ENCODE measurements at places on chromosomes 6 and 20.

DNA sequence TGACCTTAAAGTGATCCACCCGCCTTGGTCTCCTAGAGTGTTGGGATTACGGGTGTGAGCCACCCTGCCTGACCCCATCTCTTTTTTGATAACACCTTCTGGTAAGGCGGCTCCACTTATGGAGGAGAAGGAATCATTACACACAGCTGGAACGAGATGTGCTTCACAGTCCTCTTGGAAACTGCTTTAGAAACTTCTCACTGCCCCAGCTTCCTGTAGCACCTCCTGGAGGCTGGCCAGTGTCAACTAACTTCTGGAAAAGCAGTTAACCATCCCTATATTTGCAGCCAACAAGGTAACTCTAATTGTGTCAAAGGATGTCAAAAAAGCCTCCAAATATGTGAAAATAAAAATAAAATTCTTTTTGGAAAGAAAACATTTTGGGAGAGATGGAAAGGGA lies 48.8 kb upstream of the BCLAF1 start:
- no peak for DNase-seq

DNA sequence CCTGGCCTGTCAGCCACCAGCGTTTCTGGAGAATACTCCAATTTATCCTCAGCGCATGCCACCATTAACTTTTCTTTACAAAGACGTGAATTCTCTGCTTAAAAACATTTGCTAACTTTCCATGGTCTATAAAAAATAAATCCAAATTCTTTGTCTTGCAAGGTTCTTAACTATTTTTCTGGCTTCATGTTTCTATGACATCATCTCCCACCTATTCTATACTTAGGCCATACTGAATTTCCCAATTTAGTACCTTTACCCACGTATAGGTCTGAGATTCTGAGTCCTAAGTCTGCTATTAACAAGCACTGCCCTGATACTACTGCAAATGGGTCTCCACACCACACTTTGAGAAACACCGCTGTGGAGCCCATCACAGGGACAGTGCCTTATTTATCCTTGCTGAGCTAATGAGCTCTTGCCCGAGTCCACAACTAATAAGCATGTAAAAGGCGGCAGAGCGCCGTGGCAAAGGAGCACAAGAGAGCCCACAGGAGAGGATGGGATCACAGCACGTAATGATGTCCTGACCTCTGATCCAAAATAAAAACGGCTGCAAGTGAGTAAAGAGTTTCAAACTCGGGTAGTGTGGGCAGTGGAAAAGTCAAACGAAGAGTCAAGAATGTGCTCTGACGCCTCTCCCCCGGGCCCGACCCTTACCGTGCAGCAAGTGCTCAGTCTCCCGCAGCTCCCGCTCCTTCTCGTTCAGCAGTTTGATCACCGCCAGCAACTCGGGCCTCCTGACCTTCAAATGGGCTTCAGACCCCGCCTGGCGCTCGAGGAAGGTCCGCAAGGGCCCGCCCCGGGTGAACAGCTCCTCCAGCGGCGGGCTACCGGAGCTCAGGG lies 519 bp downstream of the MTRF1L start:
- DNase-seq = no peak

DNA sequence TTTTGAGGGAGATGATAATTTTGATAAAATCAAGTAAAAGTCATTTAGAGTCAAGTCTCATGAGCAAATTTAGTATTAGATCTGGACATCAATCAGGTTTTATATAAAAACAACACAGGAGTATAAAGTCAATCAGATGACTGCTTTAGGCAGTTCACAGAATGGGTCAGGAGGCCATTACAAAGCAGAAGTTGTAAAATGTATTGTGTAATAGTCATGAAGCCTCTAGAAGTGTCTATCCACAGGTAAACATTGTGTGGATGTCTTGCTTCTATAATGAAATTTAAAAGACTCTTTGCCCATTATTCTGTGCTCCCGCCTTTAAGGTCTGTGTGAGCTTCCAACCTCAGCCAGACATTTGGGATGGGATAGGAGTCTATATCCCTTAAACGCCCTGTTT lies 28.8 kb downstream of the MAP7 start:
- DNase-seq = no peak

DNA sequence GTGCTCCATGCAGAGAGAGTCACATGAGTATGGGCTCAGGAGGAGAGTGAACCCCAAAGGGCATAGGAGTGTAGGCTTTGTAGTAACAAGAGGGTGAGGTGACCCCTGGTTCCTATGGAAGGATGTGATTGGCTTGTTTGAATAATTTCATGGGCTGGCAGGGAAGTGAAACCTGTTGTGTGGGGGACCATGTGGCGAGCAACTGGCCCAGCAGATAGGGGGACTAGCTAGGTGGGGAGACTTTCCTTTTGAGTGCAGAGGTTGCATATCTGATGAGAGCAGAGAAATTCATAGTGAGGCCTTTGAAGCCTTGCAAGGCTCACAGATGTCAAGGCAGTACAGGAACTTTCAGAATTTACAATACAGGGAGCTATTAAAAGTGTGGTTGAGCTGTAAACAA lies 247.9 kb upstream of the SLC35B3 start:
- no peak for DNase-seq

- no peak for DNase-seq
Measured at GRCh38 chr6:5111626-5112025, 26.5 kb downstream of the PPP1R3G start.

DNA sequence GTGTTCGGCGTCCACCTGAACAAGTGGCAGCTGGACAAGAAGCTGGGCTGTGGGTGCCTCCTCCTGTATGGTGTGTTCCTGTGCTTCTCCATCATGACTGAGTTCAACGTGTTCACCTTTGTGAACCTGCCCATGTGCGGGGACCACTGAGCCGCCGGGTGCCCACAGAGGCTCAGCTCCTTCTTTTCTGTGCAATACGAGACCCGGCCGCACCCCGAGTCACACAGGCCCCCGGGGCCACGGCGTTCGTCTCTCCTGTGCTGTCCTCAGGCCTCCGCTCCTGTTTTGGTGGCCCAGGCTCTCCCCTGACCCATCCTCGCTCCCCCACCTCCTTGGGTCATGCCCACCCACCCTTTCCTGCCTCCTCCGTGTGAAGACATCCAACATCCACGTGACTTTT lies 37.1 kb upstream of the RIN2 start:
- no peak for DNase-seq

- no peak for DNase-seq
Measured at GRCh38 chr6:128560966-128561365, 40.6 kb upstream of the PTPRK start.

DNA sequence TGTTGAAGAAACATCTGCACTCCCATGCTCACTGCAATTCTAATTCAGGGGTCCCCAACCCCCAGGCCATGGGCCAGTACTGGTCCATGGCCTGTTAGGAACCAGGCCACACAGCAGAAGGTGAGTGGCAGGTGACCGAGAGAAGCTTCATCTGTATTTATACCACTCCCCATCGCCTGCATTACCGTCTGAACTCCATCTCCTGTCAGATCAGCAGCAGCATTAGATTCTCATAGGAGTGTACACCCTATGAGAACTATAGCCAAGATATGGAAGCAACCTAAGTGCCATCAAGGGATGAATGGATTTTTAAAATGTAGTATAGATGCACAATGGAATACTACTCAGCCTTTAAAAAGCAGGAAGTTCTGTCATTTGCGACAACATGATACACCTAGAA lies 53.2 kb downstream of the MBOAT1 start:
- DNase-seq = no peak

GRCh38 chr20:47318027-47318585 lies 38.4 kb downstream of the ZMYND8 start:
- no peak for DNase-seq

- DNase-seq = no peak
Measured at GRCh38 chr20:46784436-46785127, 75.1 kb downstream of the SLC2A10 start.

DNA sequence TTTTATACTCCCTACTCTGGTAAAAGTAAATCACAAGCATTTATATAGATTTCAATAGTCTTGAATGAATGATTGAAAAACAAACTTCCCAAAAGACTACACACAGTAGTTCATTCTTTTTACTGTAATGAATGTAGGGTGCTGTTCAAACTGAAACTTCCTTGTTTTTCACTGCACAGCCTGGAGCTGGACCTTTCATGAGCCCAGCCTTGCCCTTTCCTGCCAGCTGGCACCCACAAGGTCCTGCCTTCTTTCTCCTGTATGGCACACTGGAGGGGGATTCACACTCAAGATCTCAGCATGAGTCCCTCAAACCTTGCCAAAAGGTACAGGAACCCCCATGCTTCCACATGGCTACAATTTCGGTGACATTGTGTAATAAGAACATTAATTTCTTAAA lies 50.9 kb downstream of the COL12A1 start:
- no peak for DNase-seq

GRCh38 chr6:14711704-14712379 lies 534.0 kb upstream of the JARID2 start:
- DNase-seq = no peak

DNA sequence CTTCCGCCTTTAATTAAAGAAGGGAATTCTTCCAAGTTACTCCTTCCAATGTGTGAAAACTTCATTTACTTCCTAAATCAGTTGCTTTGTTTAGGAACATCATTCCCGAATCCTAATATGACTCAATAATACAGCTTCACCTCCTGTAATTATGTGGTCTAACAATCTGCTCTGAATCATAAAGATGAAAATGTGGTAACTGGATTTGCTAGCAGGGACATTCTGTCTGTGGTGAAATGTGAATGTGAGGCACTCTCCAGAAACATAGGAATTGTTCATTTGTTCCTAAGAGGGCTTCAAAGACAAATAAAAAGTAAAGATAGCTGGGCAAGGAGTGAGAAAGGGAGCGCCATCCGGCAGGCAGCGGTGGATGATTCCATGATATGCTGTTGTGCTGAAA lies 678.1 kb downstream of the KIF16B start:
- no peak for DNase-seq

DNA sequence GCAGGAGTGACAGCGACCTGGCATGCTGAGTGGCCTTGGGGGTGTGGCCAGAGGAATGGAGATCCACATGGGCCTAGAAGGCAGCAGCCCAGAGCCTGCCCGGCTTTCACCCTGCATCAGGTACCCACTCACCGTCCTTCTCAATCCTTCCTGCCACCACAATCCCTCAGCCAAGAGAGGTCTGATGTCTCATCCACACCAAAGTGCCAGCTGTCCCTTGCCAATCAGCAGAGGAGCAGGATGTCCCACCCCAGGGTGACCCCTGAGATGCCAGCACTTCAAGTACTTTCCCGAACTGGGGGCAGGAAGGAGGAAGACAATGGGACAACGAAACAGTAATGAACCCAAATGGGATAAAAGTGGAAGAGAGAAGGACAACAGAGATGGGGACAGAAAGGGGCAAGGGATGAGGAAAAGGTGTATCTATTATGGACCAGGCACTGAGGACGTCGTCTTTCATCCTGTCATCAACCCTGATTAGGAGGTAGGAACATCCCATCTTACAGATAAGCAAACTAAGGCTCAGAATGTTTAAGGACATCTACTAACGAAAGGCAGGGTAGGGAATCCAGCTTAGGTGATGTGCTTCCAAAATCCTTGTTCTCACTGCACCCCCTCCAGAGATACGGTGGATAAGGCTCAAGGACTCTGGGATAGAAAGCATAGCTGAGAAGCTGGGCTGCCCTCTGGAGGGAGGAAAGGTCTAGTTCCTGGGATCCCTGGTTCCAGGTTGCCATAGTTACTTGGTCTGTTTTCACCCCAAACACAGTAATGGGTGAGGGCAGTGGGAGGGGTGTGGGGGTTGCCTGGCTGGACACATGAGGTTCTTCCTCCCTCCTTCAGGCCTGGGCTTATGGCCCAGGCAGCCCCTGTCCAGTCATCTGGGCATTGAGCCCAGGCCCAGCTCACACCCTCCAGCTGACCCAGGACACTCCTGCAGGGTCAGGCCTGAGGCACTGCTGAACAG lies 4.5 kb upstream of the TNXB start:
- no peak for DNase-seq

DNA sequence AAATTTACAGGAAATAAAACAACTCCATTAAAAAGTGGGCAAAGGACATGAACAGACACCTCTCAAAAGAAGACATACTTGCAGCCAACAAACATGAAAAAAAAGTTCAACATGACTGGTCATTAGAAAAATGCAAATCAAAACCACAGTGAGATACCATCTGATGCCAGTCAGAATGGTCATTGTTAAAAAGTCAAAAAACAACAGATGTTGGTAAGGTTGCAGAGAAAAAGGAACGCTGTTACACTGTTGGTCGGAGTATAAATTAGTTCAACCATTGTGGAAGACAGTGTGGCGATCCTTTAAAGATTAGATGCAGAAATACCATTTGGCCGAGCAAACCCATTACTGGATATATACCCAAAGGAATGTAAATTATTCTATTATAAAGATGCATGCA lies 858.0 kb upstream of the FLRT3 start:
- DNase-seq = no peak

DNA sequence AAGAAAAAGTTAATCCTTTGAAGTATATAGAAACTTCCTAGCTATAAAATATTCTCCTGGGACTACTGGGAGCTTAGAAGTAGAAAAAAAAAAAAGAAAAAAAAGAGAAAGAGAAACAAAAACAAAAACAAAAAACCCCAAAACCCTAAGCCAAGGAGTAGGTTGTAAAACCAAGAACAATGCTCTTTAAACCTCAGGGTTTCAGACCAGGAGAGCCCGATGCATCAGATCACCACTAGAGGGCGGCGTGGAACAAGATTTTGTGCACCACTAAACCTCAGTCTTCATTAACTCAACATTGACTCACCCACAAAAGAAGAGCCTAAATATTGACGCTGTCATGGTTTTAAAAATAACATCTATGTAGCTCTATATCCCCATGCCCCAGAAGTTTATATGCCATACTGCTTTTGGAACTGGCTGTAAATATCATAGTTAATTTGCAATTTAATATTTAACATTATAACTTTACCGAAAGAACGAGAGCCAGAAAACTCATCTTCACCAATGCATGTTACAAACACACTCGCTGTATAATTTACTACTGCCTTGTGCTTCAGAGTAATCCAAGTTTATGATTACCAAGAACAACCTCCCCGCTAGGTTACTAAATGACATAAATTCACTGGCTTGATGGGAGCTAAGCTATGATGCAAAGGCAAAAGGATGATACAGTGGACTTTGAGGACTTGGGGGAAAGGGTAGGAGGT lies 19.2 kb downstream of the MCUR1 start:
- DNase-seq = peak; percentile 60

DNA sequence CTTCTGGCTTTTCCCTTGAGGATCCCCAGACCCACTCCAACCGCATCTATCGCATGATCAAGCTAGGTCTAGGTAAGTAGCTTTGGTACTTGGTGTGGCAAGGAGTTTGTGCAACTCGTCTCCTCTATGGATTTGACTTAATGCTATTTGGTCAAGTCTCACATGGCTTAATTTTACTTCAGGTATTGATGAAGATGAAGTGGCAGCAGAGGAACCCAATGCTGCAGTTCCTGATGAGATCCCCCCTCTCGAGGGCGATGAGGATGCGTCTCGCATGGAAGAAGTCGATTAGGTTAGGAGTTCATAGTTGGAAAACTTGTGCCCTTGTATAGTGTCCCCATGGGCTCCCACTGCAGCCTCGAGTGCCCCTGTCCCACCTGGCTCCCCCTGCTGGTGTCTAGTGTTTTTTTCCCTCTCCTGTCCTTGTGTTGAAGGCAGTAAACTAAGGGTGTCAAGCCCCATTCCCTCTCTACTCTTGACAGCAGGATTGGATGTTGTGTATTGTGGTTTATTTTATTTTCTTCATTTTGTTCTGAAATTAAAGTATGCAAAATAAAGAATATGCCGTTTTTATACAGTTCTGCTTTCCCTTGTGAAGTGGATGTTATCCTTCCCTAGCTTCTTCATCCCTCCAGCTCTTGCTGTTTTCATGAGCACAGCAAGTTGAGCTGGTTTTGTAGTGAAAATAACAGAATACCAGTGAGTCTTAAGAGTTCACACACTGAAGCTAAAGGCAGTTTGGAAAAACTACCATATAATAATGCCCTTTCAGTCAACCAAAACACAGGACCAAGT lies 3.8 kb downstream of the SLC35B2 start:
- DNase-seq = no peak

- DNase-seq = no peak
Measured at GRCh38 chr20:5216663-5217062, 89.9 kb downstream of the CDS2 start.
